Inflammatory macrophage treated with lipopolysaccharide for 4 hours (primary cell): ENCODE measurements at places on chromosomes 7 and 10.

DNA sequence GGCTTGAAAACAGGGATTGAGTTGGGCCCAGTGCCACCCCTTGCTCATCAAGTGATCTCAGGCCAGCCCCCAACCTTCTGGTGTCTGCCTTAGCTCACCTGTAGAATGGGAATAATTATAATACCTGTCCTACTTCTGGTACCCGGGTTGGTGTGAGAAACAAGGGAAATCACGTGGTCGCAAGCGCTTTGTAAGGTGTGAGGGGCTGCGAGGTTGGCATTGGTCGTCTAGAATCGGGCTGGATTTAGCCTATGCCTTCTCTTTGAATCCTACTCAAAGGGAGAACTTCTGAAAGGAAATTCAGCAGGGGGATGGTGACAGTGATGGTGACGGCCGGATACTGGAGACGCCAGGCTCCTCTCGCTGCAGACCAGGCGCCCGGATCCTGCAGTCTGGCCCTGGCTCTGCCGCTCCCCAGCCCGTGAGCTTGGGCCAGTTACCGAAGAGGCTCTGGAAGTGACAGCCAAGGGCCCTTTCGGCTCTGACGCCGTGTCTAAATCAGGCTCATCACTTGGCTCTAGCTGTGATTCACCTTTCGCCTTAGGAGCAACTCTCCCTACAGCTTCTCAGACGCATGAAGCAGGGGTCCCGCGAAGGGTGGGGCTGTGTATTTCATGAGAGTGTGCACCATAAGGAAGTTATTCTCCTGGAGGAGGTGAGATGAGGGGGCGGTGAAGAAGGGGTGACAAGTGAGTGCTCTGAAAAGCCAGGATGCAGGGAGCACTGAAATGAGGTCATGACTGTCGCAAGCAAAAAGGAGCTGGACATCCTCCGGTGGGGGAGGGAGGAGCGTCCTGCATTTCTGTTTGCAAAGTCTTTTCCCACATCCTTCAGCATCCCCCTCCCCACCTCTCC lies 4.0 kb upstream of the CREB5 start:
- peak; percentile 68 for DNase-seq

- DNase-seq: no peak
Observed at GRCh38 chr7:86833360-86833759, 189.7 kb downstream of the GRM3 start.

DNA sequence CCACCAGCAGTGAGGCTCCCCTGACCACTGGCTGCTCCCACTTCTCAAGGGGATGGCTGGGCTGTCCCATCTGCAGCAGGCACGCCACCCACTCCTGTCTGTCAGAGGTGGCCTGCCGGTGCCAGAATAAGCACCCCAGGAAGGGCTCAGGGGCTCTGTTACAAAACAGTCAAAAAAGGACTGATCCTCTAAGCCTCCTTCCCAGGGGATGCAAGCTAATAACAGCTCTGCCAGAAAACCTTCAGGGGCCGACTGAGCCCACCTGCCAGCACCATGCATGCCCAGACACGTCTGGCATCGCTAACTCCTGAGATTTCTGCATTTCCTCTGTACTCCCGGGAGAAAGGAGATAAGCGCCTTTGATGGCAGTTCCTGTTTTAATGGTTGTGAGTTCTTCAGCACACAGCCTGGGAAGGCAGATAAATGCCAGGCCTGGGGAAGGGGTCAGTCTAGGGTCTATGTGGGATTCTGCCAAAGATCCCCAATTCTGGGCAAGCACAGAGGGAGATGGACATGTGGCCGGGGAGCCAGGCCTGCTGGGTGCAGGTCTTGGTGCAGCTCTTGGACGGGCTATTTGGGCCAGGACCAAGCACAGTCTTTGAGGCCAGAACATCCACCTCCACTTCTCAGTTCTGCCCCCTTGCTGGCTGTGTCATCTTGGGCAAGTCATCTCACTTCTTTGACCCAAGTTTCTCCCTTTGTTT lies 128.4 kb downstream of the ARHGAP22 start:
- DNase-seq: no peak

GRCh38 chr7:92835261-92835850 lies 1.0 kb downstream of the CDK6 start:
- DNase-seq: peak; percentile 75

DNA sequence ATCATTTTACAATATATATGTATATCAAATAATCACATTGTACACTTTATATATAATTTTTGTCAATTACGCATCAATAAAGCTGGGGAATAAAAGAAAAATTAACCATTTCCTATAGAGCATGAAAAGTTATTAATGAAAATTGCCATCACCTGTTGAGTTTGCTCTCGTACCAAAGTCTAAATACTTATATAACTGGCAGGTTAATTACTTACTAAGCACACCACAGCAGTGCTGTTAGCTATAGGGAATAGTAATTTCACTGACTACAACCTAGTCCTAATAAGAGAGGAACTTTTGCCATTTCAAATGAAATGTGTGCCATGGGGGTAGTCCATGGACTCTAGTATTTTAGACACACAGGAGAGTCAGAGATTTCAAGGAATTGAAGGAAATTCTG lies 176.9 kb upstream of the COL1A2 start:
- DNase-seq: no peak

DNA sequence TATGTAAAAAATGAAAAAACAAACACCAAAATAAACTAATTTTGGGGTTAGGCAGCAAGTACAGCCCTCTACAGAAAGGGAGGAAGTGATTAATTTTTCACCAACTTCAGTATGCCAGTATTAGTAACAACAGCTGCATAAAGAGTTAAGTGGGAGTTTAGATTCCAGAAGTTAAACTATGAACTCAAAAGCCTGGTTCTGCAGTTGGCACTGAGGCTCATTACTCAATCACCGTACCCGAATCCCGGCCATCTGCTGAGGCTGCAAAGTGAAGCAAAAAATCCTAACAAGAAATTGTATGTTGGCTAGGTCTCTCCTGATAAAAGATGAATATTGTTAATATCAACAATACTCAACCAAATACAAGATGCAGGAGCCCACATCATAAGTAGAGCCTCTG lies 4.0 kb downstream of the NUDT5 start:
- peak; percentile 31 for DNase-seq

DNA sequence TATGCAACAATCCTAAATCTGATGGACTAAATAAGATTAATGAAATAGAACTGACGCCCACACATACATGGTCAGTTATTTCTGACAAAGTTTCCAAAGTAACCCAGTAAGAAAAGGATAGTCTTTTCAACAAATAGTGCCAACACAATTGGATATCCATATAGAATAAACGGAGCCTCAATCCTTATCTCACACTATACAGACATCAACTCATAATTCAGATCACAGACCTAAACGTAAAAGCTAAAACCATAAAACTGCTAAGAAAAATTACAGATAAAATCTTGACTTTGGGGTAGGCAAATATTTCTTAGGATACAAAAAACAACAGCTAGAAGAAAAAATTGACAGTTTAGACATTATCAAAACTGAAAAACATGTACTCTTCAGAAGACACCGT lies 8.5 kb downstream of the CACUL1 start:
- DNase-seq: no peak

DNA sequence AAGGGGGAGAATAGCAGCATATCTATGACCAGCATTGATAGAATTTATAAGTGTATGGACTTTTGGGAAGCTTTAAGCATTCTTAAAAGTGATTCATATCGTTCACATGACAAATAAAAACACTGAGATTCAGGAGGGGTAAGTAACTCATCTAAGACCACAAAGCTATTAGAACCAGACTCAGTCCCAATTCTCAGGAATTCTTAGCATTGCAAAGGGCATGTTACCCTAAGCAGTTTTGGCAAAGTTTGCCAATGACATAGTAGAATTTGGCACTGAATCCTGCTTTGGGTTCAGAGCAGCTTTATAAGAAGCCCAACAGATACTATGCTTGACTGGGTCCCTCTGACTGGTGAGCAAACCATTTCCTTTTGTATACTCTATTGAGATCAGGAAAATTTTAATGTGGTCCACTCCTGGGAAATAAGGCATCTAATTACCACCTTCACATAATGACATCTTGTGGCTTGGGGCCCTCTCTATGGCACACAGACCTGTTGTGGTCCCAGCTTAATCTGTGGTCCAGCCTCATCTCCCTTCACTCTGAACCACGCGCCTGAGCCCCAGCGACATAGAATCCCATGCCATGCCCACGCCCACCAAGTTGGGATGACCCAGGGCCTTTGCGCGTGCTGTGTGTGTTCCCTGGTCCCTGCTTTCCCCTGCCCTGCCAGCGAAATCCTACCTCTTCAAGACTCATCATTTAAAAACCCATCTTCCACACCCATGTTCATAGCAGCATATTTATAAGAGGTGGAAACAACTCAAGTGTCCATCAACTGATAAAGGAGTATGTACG lies 37.5 kb upstream of the DOCK1 start:
- DNase-seq: no peak

- no peak for DNase-seq
Observed at GRCh38 chr7:71443191-71443530, 311.2 kb downstream of the GALNT17 start.

DNA sequence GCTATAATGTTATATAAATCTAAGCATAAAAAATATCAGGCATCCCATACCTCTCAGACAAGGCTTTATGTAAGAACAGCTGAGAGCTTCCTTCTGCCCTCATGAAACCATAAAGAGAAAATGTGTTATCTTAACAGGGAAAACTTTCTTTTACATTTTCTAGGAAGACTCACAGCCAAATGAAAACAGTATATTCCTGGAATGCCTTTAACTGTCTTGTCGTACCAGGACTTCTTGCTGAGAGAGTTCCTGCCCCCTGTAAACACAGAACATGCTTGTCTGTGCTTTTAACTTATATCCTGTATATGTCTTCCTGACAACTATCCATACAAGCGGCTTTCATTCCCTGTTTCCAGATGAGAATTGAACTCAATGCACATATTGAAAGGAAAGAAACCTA lies 64.8 kb upstream of the AHR start:
- no peak for DNase-seq
